Activated naive CD8-positive, alpha-beta T cell treated with anti-CD3 and anti-CD28 coated beads for 36 hours (primary cell): ENCODE measurements at places on chromosomes 16 and 17. TPM values are rescaled to one million over a fixed set of nuclear protein-coding genes. Genes with fewer than 3 reads are reported as not detected.

Gene TEX19
- 0.10 TPM for total RNA-seq

Gene SMURF2
- 14.1 TPM for total RNA-seq

Gene TP53TG3F
- not detected for total RNA-seq

Gene CDC6
- total RNA-seq, result 144 TPM

Gene CMTM3
- 55.1 TPM for total RNA-seq

Gene EPN3
- not detected for total RNA-seq

Gene SCIMP
- not detected for total RNA-seq

Gene SRP68
- 141 TPM for total RNA-seq

Gene TM4SF5
- total RNA-seq, result not detected

Gene HOXB2
- total RNA-seq, result 7.4 TPM

Gene MT1A
- total RNA-seq, result not detected

Gene ANKRD40CL
- total RNA-seq, result not detected
